Stimulated activated CD8-positive, alpha-beta memory T cell treated with anti-CD3 and anti-CD28 coated beads, Interleukin-4, amount 100 ng/mL, for 48 hours (primary cell): ENCODE measurements at places on chromosomes 7 and 10.

DNA sequence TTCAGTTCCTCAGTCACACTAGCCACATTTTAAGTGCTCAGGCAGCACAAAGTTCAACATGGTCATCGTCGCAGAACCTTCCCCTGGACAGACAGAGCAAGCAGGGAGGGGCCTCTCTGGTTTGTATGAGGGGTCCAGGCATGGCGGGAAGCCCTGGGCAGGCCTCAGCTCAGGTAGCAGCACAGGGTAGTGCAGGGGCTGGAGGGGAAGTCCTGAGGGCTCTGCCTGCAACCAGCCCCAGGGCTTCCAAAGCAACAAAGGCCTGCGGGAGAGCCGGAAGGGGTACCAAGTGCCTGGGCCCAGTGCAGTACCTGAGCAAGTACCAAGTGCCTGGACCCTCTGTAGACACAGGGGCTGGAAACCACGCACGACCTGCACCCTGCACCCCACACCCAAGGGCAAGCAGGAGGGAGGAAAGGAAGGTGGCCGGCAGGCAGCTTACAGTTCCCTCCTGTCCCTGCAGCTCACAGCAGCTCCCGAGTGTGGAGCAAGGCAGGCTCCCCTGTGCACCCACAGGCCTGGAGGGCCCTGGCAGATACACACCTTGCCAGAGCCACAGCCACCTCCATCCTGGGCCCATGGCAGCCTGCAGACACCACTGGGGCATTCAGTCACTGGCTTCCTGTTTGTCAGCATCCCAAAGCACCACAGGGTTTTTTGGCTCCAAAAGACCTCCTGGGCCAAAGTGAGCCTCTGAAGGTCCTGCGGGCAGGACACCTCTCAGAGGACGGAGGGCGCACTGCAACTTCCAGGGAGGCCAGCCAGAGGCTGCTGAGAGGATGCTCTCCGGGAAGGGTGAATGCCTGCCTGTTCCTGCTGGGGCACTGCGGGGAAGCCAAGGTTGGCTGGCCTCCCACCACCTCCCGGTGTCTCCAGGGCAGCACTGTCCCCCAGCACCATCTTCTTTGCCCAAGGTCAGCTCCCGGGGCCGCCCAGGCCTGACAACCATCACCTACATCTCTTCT lies 6.5 kb upstream of the RET start:
- DNase-seq: no peak

GRCh38 chr7:82263920-82264782 lies 179.4 kb downstream of the CACNA2D1 start:
- DNase-seq: no peak

- no peak for DNase-seq
These were observed 54.1 kb downstream of the CDK6 start for GRCh38 chr7:92782236-92782635.

GRCh38 chr10:27258838-27259812 lies 18.5 kb upstream of the ACBD5 start:
- peak; percentile 54 for DNase-seq

GRCh38 chr10:69938541-69938991 lies 114.1 kb upstream of the MACROH2A2 start:
- no peak for DNase-seq

DNA sequence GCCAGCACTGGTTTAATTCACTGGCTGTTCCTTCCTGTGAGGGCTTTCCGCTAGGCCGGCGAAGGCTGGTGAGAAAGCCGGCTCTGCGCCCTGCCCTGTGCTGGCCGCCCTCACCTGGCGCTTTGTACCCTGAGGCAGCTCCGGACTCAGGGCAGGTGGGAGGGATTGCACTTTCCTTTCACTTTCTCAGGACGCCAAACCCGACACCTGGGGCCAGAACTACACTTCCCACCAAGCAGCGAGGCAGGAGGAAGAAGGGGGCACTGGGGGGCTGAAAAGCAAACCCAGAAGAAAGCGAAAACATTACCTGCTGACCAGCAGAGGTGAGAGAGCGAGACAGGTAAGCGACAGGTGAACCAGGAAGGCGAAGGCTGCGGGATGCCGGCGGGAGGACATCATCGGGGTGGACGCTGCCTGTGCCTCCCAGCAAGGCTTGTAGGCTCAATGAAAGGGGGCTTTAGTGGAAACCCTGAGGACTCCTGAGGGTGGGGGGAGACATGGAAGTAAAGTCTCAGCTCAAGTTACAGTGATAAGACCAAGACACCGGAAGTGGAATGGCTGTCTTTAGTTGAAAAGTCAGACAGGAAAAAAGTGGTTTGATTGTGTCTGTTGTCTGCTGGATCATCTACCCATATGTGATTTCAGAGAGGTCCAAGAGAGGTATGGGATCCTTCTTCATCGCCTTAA lies at the start of gene RAB19:
RAB19 (plus strand) TSS at position 181 of the 687 bp plus-strand sequence. CDS start 3,589 bp downstream, outside the sequence.
- DNase-seq: peak; percentile 53

- no peak for DNase-seq
These were observed 116.2 kb upstream of the GPR22 start for GRCh38 chr7:107353701-107354100.

- DNase-seq: no peak
These were observed 247.0 kb downstream of the SORCS1 start for GRCh38 chr10:106917452-106918055.

GRCh38 chr10:100129424-100129823 lies 47.8 kb upstream of the CPN1 start:
- DNase-seq: no peak

DNA sequence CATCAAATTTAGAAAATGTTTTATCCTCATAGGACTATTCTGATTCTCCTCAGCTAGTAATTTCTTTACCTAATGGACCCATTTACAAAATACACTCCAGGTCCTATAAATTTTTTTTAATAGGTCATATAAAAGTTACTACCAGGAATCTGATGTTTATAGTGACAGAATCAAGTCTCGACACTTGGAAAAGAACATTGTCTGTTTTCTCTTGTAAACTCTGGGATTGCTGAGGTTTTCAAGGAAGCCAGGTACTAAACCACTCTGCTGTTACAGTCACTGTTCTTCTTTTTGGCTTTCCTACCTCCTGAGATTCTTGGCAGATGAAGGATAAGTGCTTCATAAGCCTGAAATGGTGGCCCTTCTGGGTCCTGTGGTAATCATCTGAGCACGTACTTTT lies 493.1 kb downstream of the AUTS2 start:
- no peak for DNase-seq
